Spleen (tissue), 13 donors: ENCODE measurements at places on chromosomes 3 and 15.

- no peak for DNase-seq
These were observed 562.8 kb downstream of the NR2F2 start for GRCh38 chr15:96893159-96893906.

DNA sequence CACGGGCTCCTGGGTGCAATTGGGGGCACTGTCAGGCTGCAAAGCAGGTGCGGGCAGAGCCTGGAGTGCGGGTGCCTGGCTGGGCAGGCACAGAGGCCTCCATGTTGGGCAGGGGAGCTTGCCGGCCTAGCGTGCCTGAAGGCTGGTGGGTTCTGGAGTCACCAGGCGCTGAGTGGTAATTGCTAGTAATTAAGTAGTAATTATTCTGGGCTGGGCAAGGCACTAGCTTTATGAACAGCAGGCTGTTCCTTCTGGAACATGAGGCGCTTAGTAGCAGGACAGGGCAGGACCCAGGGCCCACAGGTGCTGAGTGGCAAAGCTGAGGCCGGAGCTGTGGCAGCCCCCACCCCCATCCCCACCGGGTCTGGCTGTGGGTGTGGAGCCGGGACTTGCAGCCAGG lies 25.3 kb downstream of the PLXNA1 start:
- no peak for DNase-seq

DNA sequence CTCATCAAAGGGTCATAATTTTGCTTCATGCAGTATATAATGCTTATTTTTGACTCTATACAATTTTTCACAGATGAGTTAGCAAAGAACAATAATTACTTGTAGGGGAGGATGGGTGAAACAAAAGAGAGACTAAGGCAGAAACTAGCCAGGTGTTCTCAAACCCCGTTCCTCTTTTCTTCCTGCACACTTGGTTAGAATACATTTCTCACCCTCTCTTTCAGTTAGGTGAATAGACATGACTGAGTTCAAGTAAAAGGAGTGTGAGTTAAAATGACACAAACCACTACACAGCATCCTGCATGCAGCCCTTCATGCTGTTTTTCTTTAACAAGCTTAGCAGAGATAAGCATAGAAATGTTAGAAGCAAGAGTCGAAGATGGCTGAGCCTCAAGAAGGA lies 922.2 kb downstream of the TBL1XR1 start:
- DNase-seq = no peak

DNA sequence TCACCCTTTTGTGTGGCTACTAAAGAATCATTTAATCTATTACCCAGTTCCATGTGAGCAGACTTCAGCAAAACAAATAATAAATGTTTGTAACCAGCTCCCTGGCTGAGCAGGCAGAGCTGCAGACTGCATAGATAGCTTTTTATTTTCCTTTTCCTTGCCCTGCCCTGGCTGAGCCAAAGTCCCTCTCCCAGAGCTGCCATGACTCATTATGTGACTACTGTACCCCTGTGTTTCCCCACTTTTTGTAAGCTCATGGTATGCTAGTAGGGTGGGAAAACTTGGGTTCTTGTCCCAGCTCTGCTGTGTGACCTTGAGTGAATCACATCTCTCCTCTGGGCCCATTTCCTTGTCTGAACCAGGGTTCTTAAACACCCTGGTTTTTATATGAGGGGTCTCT lies 127.5 kb downstream of the CLSTN2 start:
- DNase-seq = no peak

- DNase-seq = no peak
These were observed 49.7 kb downstream of the MEF2A start for GRCh38 chr15:99615460-99615859.

DNA sequence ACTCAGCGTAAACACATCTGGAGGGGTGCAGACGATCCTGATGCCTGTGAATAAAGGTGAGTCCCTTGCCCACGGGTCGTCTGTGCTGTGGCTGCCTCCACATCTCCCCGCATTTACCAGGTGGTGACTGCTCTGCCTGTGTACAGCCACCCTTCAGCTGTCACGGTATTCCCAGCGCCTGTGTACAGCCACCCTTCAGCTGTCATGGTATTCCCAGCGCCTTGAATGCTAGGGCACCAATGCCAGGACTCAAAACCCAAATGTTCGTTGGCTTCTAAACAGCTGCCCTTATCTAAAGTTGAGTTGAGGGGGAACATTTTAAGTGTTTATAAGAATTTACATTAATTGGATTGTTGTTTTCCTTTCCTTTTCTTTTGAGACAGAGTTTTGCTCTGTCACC lies 27.4 kb downstream of the MAP6D1 start:
- DNase-seq = peak; percentile 42

DNA sequence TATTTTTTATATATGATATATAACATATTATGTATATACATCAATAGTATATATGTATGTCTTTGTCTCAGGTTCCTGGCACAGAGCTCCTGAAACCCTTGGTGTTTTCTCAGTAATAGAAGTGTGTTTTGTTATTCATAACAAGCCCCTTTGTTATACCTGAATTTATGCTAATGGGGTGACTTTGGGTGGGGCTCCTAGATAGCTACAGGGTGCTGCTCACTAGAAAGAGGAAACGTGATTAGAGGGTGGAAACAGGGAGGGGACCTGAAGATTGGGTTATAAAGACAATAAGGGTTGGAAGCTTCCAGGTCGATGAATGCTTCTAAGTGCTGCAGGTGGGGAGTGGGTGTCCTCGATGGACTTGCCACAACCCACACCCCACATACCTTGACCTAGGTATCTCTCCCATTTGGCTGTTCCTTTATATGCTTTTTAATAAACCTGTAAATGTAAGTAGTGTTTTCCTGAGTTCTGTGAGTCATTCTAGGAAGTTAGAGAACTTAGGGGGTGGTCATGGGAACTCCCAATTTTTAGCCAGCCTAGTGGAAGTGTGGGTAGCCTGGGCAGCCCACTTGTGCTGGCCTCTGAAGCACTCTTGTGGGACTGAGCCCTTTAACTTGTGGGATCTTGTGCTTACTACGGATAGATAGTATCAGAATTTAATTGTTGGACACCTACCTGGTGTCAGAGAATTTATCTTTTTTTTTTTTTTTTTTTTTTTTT lies 36.9 kb upstream of the C15orf39 start:
- DNase-seq = no peak

GRCh38 chr15:89196994-89197393 lies 24.4 kb downstream of the RLBP1 start:
- DNase-seq = no peak

DNA sequence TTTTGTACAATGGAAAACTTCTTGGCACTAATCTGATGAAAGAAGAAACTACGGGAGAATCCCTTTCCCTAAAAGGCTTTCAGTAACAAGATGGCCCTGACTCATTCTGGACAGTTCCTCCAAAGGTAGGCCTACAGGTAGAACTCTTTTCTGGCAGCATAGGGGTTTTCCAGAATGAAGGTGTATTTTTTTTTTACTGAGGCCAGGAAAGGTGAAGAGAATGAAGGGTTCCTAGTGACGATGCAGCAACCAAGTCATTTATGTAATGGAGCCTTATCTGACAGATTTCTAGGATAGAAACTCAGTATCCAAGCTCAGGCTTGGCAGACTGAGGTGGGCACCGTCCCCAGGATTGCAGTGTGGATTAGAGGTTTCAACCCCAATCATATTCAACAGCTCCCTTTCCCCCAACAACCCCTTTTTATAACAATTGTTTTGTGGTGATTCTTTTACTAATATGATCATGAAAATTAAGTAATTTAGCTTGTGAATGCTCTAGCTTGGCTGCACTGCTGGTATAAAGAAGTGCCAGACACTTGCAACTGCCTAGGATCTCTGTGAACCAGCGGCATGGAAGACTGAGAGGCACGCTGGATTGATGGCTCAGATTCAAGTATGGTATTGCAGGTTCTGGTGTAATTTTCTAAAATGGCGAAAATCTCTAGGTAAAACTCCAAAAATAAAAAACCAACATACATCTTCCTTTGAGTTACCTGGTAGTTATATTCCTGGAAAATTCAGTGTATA lies 8.7 kb upstream of the TRIM69 start:
- DNase-seq = no peak

DNA sequence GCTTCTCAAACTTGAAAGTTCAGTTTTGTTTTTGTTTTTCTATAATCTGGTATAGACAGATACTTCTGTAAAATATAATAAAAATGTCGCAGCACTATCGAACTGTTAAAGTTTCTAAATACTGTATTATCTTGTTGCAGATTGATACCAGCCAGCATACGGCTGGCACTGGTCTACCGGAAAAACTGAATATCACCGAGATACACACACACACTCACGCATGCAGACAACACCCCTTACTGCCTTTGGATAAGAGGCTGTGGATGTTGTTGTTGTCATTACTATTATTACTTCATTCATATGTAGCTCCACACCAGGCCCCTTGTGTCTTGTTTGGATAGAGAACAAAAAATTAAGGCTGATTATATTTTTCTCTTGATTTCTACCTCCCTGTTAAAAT lies 32.4 kb downstream of the MAP6D1 start:
- DNase-seq = no peak

- DNase-seq = no peak
These were observed 427.4 kb upstream of the PROK2 start for GRCh38 chr3:72212396-72212795.

DNA sequence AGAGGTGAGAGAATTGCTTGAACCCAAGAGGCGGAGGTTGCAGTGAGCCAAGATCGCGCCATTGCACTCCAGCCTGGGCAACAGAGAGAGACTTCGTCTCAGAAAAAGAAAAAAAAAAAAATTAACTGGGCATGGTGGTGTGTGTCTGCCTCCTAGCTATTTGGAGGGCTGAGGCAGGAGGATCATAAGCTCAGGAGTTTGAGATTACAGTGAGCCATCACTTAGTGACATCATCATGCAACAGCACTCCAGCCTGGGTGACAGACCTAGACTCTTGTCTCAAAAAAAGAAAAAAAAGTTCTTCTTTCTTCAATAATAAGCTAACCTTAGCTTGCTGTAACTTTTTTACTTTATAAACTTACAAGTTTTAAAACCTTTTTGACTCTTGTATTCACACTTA lies 99.8 kb downstream of the SLMAP start:
- no peak for DNase-seq

DNA sequence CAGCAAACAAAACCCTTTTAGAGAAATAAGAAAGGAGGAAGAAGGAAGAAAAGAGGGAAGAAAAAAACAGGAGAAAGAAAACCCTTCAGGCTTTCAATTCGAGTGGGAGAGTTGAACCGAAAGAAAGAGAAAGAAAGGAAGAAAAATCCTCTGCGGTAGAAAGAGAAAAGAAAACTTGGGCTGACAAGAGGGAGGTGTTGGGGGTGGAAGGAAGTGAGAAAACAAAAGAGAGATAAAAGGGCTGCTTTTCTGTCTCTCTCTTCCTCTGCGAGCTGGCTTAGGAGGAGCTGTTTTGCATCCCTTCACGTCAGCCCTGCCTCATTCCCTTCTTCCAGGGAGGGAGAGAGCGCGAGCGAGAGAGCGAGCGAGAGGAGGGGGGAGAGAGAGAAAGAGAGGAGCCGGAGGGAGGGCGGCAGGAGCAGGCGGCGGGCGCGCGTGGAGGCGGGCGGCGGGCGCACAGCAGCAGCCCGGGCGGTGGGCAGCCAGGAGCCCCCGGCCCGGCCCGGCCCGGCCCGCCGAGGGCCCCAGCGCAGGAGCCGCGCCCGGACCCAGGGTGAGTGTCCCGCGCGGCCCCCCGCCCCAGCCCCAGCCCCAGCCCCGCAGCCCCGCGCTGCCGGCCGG lies at the start of gene ZNF710:
TSS of gene ZNF710 (plus strand) at position 263 of the 621 bp plus-strand sequence. CDS start 65,814 bp downstream, outside the sequence.
- DNase-seq = peak; percentile 85

GRCh38 chr3:47578691-47579632 lies at the start of gene CSPG5:
TSS of gene CSPG5 (minus strand) at chr3:47578865. CDS start at chr3:47578693, 172 bp downstream.
- DNase-seq = peak; percentile 74

DNA sequence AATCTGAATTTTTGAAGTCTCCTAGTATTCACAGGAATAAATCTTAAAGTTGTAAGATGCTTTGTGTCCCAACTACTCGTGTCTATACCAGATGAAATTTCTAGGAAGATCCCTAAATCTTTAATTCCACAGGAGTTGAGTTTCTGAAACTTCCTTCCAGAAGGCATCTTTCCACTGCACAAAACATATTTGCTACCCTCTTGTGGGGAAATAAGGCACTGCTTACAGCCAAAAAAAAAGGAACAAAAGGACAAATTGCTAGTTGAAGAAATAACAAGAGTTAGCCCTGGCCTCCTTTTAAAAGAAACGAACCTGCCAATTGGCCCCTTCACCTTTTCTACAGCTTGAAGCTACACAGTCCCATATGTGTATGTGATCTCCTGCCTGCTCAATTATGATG lies 54.0 kb downstream of the TAFA4 start:
- no peak for DNase-seq

GRCh38 chr3:33886015-33886414 lies 87.6 kb downstream of the PDCD6IP start:
- no peak for DNase-seq

GRCh38 chr3:53169045-53169831 lies 8.2 kb downstream of the PRKCD start:
- DNase-seq = no peak

DNA sequence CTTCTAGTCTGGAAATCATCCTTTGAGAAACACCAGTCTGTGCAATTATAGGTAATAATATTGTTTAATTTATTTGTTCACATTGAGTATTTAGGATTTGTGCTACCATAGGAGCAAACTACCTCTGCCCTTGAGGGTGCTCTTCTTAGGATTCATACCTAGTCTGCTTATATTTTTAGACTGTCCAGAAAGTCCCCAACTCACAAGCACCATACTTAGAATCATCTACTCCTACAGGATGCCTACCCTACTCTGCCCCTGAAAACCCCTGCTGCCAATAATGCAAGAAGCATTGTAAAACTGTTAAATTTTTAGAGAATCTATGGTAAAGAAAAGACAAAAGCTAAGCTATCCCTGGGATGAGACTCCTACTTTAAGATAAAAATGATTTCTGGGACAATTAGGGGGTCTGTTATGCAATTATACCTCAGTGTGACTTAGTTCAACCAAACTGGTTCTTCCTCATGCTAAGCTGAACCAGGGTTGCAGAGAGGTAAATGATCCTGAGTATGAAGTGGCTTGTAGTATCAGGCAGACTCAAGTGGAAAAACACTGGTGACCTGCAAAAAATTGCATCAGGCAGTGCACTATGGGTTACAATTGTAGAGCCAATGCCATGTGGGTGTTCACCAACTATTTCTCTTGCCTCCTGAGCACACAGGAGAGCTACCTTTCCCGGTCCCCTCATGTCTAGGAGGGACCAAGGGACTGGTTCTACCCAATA lies 133.3 kb downstream of the TNIK start:
- no peak for DNase-seq

DNA sequence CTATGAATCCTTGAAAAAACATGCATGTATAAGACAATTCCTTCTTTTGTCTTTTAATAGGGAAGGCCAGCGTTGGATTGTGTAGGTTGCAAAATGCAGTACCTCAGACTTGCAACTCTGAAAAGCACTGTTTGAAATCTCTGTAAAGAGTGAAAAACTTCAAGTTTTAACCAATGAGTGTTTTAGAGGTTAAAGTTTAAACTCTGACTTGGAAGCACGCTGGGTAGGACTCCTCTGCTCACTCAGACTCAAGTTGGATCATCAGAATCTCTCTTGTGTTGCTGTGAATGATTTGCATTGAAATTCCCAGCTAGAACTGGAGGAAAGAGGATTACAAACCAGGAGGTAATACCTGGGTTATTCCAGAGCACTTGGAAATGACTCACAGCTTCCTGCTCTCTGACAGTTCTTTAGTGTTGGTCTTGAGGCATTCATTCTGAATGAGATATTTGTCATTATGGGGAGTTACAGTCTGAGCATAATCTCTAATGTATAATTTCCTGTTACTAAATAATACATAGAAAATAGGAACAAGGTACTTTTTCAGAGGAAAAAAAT lies 49.1 kb downstream of the PLS1 start:
- no peak for DNase-seq

- DNase-seq = no peak
These were observed 104.8 kb upstream of the HERC1 start for GRCh38 chr15:63938486-63939061.

GRCh38 chr3:127710155-127710941 lies 37.6 kb downstream of the ABTB1 start:
- peak; percentile 61 for DNase-seq
